Activated T-cell treated with anti-CD3 and anti-CD28 coated beads, Interleukin-2, amount 50 U/mL, for 4 hours (primary cell): ENCODE measurements at places on chromosomes 11 and 22.

DNA sequence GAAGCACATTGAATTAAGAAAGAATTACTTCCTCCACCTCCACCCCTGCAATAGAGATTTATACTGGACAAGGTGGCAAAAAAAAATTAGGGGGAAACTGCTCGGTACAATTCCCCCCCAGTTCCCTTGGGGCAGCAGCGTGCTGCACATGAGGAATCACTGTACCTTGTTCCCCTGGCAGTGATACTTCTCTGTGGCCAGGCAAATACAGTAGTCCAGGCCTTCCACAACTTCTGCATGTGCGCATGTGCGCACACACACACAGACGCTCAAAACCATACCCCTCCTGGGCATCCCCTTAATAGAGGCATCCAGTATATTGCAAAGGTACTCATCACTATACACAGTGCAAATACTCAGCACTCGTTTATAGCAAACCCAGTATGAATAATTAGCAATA lies 68.9 kb downstream of the ARFGAP2 start:
- DNase-seq: no peak

DNA sequence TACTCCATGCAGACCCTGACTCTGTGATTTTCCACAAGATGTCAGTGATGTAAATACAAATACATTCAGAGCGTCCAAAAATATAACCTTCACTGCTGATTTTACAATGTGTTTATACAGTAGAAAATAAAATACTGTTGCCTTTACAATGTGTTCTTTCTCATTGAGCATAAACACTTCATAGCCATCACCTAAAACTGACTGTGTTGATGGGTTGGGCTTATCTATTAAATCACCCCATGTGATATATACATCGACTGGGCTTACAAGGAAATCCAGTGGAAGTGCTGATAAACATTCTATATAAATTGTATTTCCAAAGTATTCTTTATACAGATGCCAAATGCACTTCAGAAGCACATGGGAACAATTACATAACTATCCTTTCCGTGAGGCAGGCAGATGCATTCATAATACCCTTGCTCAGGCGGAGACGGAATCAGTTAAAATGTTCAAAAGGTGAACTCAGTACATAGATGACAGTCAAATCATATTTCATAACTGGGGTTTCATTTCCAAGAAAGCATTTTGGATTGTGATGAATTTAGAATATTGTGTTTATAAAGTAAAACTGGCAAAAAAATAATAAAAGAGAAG lies 27.7 kb downstream of the DDI1 start:
- DNase-seq: no peak

DNA sequence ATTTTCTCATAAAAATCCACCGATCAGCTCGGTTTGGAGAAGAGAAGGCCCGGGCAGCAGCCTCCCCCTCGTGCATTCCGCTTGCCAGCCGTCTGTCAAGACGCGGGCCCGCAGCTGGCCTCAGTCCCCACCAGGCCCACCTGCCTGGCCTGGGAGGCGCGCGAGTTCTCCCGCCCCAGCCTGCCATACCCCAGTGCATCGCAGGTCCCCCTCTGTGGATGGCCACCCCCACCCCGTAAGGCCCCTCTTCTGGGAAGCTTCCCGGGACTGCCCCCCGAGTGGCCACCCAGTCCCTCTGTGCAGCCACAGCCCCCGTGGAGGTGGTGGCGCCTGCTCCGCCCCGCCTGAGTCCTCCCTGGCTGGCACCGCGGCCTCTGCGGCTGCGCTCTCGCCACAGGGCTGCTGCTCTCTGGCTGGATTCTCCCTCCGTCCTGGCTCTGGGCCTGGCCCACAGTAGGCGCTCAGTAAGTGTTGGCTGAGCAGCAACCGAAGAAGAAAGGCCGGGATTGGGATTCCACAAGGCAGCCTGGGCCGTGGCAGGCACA lies 74.0 kb upstream of the TCF20 start:
- DNase-seq: no peak

DNA sequence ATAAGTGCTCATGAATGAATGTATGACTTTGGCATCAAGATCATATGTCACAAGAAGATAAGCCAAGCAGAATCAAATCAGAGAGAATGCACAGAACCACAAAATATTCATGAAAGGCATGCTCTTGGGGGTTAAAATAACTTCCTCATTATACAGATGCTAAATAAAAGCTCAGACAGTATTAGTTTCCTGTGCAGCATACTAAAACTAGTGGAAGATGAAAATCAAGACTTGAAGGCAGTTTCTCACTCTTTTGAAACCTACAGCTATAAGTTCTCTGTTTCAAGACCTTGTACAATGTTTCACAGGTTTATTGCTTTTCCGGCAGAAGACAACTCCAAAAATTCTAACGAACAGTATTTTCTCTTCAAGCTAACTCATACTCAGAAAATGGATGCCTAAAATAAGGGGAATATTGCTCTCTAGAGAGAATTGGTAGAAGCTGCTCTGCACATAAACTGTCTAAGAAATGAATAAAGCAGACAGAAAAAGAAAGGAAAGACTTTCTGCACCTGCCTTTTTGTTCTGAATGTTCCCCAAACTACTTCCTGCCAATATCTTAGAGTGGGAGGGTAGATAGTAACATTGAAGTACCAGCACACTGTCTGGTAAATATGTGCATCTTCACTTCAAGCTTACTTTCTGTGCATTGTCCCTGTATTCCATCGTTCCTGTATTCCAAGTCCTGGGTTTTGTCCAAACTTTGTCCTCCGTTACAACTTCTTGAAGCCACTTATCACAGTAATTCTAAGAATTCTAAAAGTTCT lies 639.4 kb upstream of the FAT3 start:
- no peak for DNase-seq

- no peak for DNase-seq
Observed at GRCh38 chr11:100805506-100806199, 118.6 kb downstream of the ARHGAP42 start.

DNA sequence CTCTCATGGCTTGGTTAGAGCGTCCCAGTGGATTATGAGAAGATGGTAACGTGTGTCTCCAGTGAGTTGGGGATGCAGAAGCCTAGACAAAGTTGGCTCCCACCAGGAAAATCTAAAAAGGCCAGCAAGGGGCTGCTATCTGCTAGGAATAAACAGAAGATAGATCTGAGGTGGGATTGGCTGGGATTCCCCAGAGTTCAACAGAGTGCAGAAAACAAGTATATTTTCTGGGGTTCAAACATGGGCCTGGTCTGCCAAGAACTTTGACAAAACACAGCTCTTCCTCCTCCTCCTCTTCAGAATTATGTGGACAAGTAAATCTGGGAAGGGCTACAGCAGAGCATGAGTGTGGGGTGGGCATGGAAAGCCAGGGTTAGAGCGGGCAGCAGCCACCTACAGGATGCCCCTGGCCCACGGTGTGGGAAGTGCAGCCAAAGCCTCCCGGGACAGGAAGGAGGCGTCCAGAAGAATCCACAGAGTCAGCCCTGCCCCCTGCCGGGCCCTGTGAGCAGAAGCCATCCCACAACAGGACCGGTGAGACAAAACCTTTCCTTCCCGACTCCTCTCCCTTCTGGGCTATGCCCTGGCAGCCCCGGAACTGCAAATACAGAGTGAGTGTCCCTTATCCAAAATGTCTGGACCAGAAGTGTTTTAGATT lies 67.1 kb downstream of the CD82 start:
- no peak for DNase-seq

DNA sequence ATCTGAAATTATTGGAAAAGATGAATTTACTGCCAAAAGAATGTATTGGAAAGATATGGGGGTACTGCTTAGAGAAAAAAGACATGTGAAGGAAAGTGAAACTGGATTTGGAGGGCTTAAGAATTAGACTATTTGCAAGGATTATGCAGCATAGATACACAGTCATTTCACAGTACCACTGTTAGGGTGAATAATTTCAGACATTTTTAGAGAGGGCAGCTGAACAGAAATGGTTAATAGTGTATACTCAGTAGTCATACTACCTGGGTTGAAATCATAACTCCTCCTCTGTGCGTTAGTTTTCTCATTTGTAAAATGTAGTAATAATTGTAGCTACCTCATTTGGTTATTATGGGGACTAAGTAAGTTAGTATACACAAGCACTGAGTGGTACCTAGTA lies 33.0 kb downstream of the GAS2 start:
- DNase-seq: no peak

DNA sequence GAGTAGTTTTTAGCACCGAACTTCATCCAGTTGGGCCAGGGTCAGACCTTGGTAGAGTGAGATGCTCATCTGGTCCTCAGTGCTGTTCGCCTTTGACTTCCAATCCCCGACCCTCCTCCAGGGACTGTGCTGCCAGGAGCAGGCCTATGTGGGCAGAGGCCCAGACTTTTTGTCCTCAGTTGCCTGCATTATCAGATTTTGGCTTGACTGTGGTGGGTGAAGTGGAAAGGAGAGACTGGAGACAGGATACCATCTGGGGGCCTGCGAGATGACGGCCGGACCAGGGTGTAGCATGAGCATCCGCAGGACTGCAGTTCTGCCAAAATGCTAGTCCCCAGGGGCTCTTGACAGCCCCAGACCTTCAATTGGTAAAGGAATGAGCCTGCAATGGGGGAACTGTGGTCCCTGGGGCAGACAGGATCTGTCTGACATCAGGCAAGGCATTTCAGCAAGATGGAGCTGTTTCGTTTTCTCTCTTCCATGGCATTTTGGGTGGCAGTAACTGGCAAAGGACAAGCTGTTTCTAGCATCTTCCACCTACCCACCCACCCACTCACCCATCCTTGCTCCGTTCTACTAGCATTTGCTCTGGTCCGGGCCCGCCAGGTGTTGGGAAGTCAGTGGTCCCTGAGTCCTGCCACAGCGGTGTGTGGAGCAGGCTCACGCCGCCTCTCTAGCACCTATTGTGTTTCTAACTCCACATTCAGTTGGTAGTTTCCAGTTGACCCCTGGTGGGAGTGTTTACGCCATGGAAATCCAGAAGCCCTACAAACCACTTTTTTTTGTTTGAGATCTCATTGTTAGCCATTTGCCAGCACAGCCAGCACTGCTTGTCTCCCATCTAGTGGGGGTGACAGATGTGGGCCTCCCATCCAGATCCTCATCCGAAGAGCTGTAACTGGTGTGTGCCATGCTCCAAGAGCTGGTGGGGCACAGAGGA lies 53.5 kb downstream of the OTOG start:
- DNase-seq: no peak

DNA sequence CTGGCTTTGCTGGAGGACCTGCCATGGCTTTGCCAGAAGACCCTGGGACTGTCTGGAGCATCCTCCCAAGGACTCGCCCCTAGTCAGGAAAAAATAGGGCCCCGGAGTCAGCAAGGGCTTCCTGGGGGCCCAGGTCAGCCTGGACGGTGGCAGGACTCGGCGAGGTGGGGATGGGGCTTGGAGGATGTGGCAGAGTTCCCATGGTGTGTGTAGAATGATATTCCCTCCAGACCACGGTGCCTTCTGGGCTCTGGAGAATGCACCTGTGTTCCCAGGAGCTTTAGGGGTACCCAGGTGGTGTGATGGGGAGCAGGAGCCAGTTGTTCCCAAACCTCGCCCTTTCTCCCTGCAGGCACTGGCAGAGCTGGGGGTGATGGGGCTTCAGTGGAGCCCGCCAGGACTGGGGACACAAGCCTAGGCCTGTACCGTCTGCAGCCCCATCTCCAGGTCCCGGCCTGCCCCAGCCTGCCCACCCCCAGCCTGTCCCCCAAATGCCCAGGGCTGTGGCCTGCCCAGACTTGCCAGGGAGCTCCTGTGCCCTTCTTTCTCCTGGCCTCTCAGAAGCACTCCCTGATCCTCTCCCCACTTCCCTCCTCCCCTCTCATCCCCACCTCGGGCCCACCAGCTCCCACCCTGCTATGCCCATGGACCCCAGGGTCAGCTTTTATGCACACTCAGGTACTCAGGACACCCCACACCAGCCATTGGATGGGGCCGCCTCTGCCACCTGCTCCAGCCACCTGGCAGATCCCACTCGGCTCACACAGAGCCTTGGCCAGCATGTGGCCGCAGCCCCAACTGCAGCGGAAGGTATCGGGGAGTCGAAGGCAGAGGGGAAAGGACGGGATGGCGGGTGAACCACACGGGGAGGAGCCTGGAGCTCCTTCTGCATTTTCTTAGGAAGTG lies 82.1 kb downstream of the CDKN1C start:
- DNase-seq: peak; percentile 2

DNA sequence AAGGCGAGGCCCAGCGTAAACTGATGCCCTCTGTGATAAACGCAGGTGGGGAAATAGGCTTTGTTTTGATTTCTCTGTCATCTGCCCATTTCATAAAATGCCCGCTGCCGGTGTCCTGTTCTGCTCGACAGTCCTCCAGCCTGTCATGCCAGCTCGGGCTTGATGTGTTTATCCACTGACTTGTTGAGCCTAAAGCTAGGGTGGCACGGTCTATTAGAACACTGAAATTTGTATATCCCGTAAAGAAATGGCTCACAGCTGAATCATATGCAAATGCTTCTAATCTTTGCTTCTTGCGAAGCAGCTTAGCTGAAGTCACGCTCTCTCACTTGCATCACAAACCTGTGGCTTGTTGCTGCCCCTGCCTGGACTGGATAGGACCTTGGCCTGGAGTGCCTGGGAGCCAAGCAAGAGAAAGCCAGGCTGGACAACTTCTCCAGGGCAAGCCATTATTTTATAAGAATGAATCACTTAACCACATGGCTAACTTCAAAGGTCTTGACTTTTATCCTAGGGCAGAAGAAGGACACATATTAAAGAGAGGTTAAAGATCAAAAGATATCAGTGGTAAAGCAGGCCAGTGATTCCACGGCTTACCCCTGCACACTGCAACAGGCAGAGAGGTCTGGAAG lies 33.1 kb downstream of the EHF start:
- no peak for DNase-seq

DNA sequence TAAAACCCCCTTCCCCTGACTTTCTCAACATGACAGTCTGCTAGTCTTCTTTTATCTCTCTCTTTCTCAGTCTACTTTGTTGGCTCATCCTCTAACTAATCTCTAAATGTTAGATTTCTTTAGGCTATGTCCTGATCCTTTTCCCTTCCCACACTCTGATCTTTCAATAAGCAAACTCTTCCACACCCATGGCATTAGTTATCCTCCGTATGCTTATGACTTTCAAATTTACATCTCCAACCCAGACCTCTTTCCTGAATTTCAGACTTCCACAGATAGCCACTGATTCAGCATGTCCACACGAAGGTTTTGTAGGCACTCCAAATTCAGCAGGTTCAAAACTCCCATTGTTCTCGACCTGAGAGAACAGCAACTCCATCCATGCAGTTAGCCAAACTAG lies 75.6 kb downstream of the LIF start:
- DNase-seq: no peak
